Activated naive CD4-positive, alpha-beta T cell (primary cell): ENCODE measurements at places on chromosomes 12 and 14.

GRCh38 chr14:42470427-42470719, 863.7 kb downstream of the LRFN5 start:
- no peak for DNase-seq

GRCh38 chr12:104276273-104277131, 27.0 kb upstream of the EID3 start:
- DNase-seq: no peak

- DNase-seq: no peak
These were observed 437.3 kb downstream of the MED13L start for GRCh38 chr12:115840159-115840558.

DNA sequence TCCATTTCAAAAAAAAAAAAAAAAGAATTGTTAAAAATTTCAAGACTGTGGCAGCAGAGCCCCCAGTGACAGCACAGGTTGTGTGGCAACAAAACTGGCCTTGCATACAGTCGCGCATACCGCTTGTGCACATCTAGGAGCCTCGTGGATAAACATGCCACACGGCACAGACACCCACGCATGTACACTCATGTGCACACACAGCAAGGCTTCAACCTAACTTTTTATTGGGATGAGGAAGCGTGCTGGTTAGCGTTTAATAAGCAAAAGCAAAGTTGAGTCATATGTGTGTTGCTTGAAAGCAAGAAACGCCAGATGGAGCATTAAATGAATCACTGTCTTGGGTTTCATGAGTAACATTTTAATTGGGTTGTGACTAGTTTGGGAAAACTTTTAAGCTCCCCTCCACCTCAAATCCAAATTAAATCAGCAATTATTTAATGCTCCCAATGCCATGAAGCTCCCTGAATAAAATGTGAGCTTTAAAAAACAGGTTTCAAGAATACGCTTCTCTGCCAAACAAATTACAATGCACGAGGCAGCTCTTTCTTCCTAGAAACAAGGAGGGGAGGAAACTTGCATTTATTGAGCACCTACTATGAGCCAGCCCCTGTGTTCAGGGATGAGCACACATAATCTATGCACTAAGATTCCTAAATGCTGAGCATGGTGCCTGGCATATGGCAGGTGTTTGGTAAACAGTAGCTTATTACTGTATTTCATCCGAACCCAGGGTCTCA, 35.7 kb upstream of the EML1 start:
- no peak for DNase-seq

DNA sequence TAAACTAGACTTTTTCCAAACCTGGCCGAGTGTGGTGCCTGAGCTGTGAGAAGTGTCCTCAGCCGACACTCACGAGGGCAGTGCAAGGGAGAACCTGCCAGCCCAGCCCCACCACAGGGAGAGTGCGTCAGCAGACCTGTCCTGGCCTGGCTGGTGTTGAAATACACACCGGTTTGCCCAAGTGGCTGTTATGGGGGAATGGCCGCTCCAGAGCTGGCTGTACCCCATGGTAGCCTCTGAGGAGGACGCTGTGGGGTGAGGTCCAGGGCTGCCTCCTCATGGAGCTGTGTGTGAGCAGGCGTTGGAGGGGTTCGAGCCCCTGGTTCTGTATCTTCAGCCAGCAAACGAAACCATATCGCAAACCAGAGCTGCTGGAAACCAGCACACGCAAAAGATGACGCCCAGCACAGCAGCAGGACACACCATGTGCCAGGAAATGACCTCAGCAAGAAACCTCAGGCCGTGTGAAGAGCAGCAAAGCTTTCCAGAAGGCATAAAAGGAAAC, 9.4 kb downstream of the ANKRD9 start:
- DNase-seq: no peak

- no peak for DNase-seq
These were observed 130.1 kb downstream of the ST8SIA1 start for GRCh38 chr12:22204391-22204790.

GRCh38 chr14:63345826-63346225, 27.1 kb upstream of the GPHB5 start:
- no peak for DNase-seq
